Upper lobe of right lung (tissue), 1 donor: ENCODE measurements at places on chromosomes 3 and 15. TPM values are rescaled to one million over a fixed set of nuclear protein-coding genes. Genes with fewer than 3 reads are reported as not detected.

- no peaks in the 10 kb centered on the region for H3K27me3 ChIP-seq
- no peak overlapping the region for H3K27ac ChIP-seq
- DNase-seq: no peak
- H3K4me1 ChIP-seq: no peaks in the 10 kb centered on the region
- no peak overlapping the region for H3K4me3 ChIP-seq
These were observed 157.9 kb downstream of the CHL1 start for GRCh38 chr3:354432-354831.

GRCh38 chr15:83843471-83843871, 189.5 kb downstream of the ADAMTSL3 start:
- no peak overlapping the region for H3K4me3 ChIP-seq
- no peaks in the 10 kb centered on the region for H3K27me3 ChIP-seq
- no peak for DNase-seq

- no peaks in the 10 kb centered on the region for H3K27me3 ChIP-seq
- no peak for DNase-seq
- H3K36me3 ChIP-seq: peaks cover 11% of the 10 kb centered on the region
- no peak overlapping the region for H3K4me3 ChIP-seq
These were observed 45.8 kb upstream of the FBXL22 start for GRCh38 chr15:63551400-63551799.

The TNFSF10 gene
- 140 TPM for total RNA-seq

- peaks cover 28% of the 10 kb centered on the region for H3K4me1 ChIP-seq
- no peak for DNase-seq
- peak overlapping the region; percentile 34 for H3K27ac ChIP-seq
- no peaks in the 10 kb centered on the region for H3K27me3 ChIP-seq
- H3K36me3 ChIP-seq: no peaks in the 10 kb centered on the region
These were observed 259.1 kb downstream of the OPA1 start for GRCh38 chr3:193851941-193852674.

DNA sequence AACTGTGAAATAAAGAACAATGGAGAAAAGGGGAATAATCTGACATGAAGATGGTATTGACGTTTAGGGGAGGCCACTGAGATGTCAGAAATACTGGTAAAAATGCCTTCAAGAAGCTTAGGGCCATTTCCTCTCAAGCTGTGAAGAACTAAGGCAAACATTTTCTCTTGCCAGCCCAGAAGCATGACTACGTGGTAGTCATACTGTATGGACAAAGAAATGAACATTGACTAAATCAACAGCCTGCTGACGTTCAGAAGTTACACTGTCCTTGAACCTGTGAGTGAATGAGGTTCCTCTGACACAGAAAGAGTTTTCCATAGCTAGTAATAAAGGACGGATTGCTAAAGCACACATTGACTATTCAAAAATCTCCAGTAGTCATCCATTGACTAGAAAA, 121.0 kb downstream of the P3H2 start:
- no peak overlapping the region for H3K4me3 ChIP-seq
- no peaks in the 10 kb centered on the region for H3K27me3 ChIP-seq
- H3K4me1 ChIP-seq: no peaks in the 10 kb centered on the region
- DNase-seq: no peak
- H3K36me3 ChIP-seq: no peaks in the 10 kb centered on the region

- H3K27ac ChIP-seq: peak overlapping the region; percentile 80
- peak; percentile 79 for DNase-seq
- peak overlapping the region; percentile 68 for H3K4me3 ChIP-seq
These were observed 1.1 kb downstream of the HES1 start for GRCh38 chr3:194137008-194137505.

DNA sequence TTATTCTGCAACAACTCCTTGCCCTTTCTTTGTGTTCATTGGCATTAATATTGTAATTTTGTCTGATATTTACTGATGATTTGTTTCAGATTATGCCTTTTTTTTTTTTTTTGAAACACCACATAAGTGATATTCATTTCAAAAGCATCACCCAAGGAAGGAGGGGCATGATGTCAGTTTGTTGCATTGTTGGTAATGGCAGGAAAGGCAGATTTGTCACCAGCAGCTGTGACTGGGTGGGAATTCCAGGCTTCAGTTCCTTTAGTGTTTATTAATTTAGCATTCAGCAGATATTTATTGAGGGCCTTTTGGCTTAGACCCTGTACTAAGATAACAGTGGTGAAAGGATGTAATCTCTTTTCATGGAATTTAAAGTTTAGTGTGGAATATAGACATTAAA, 19.5 kb downstream of the SENP2 start:
- DNase-seq: no peak
- H3K36me3 ChIP-seq: peaks cover 88% of the 10 kb centered on the region
- H3K4me1 ChIP-seq: no peaks in the 10 kb centered on the region
- no peak overlapping the region for H3K27ac ChIP-seq

The C3orf80 gene
- 1.3 TPM for total RNA-seq

The CCDC54 gene
- total RNA-seq: not detected

GRCh38 chr3:52233968-52234367, 5.0 kb downstream of the TWF2 start:
- H3K27me3 ChIP-seq: no peaks in the 10 kb centered on the region
- H3K4me3 ChIP-seq: no peak overlapping the region
- peaks cover 46% of the 10 kb centered on the region for H3K36me3 ChIP-seq
- peaks cover 23% of the 10 kb centered on the region for H3K4me1 ChIP-seq
- no peak overlapping the region for H3K27ac ChIP-seq
- DNase-seq: no peak

GRCh38 chr15:40293905-40294895, 11.3 kb upstream of the ANKRD63 start:
- H3K27me3 ChIP-seq: no peaks in the 10 kb centered on the region
- peaks cover 9% of the 10 kb centered on the region for H3K36me3 ChIP-seq
- no peak for DNase-seq
- H3K27ac ChIP-seq: no peak overlapping the region
- peaks cover 7% of the 10 kb centered on the region for H3K4me1 ChIP-seq

GRCh38 chr3:156750191-156750873, 75.8 kb upstream of the LEKR1 start:
- no peak for DNase-seq

The GOLGA8J gene
- total RNA-seq: not detected

DNA sequence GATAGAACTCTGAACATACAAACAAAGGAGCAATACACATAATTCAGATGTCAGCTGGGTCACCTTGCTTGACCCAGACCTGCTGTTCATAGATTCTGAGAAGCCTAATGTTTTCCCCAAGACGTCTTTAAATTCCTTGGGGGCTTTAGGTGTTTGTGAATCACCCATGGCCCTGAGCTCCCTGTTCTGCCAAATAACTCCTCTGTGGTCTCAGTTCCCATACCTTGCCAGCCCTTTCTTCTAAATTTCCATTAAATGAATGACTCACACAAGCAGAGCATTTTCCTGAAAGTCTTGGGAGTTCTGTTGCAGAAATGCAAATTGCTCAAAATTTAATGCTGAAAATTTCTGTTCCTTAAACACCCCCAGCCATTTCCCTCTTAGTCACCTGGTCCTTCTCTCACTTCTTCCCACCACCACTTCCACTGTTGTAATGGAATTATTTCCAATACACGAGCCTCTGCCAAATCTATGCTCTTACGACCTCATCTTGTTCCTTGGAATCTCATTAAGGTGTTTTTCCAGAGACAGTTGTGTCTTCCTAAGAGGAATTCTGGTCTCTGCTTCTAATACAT, 33.4 kb upstream of the PSMD6 start:
- no peak overlapping the region for H3K4me3 ChIP-seq
- no peak overlapping the region for H3K27ac ChIP-seq
- no peaks in the 10 kb centered on the region for H3K36me3 ChIP-seq
- H3K4me1 ChIP-seq: no peaks in the 10 kb centered on the region
- no peaks in the 10 kb centered on the region for H3K27me3 ChIP-seq

- no peak for DNase-seq
- H3K36me3 ChIP-seq: no peaks in the 10 kb centered on the region
- H3K27me3 ChIP-seq: no peaks in the 10 kb centered on the region
- no peak overlapping the region for H3K4me3 ChIP-seq
- no peak overlapping the region for H3K27ac ChIP-seq
These were observed 18.1 kb downstream of the MOBP start for GRCh38 chr3:39485547-39485946.

The PAQR9 gene
- not detected for total RNA-seq

DNA sequence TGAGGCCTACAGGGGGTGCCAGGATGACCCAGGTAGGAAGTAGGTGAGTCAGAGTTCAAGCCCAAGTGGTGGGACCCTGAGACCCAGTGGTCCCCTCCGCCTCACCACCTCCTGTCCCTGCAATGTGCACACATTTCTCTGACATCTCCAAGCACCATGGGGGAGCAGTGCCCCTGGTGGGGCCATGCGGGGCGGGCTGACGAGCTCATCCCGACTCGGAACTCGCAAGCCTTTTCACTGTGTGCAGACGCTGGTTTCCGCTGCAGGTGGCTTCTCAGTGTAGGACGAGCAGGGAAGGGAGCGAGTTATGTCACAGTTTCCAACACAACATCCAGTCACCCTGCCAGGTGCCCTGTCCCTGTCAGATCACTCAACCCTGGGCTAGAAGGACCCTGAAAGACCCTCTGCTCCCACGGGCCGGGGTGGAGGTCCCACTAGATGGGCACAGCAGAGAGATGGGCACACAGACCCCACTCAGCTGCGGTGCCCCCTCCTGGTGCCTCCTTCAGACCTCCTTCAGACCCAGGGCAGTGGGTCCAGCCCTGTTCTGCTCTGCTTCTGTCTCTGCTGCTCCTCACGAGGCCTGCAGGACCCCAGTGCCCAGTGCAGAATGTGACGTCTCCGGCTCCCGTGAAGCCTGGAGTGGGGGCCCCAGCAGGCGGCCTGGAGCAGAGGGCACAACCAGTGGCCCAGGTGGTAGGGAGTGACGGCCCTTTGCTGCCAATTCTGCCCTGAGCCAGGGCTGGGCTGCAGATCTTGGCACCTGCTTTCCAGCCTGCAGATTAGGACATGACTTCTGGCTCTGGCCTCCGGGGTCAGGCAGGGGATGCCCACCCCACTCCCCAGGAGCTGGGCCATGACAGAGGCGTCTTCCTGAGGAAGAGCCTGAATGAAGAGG, 102.0 kb upstream of the RPL32 start:
- no peaks in the 10 kb centered on the region for H3K27me3 ChIP-seq
- no peak overlapping the region for H3K4me3 ChIP-seq
- no peak overlapping the region for H3K27ac ChIP-seq
- DNase-seq: no peak
- peaks cover 33% of the 10 kb centered on the region for H3K4me1 ChIP-seq
- H3K36me3 ChIP-seq: peaks cover 33% of the 10 kb centered on the region
